ENCODE measurements at places on chromosomes 13 and 19. TPM values are rescaled to one million over a fixed set of nuclear protein-coding genes. Genes with fewer than 3 reads are reported as not detected.

GRCh38 chr13:36673838-36674326 is at the start of gene SERTM1:
Gene SERTM1 (plus strand): TSS chr13:36674020. CDS start chr13:36695079, 21,059 bp downstream.
- no peak for DNase-seq

The MYO16 gene
- 0.09 TPM for total RNA-seq

DNA sequence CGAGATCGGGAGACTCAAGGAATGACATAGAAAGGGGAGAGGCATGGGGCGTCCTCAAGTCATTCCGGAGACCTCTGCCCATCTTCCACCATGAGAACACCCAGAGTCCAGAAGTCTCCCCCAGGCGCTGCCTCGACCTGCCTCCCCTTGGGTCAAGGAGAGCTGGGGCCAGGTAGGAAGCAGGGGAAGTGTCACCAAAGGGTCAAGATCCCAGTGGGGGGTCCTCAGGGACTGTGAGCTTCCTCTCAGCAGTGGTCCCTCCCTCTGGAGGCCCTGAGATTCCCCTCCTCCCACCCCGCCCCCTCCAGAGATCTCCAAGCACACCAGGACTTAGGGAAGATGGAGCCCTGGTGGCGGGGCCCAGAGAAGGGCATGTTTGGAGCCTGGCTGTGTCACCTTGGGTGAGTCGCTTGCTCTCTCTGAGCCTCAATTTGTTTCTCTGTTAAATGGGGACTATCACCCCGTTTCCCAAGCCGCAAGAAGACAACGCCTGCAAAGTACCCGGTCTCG is 919 bp downstream of the DACT3 start:
- no peak for DNase-seq

The PEX11G gene
- total RNA-seq, result 4.1 TPM

The ZNF470 gene
- 8.2 TPM for total RNA-seq

The GRIK5 gene
- total RNA-seq, result 11.3 TPM

- no peak for DNase-seq
Observed at GRCh38 chr19:33284756-33285155, 17.6 kb downstream of the CEBPA start.

The ZNF285 gene
- total RNA-seq, result 2.5 TPM

The ATP1A3 gene
- total RNA-seq, result not detected

DNA sequence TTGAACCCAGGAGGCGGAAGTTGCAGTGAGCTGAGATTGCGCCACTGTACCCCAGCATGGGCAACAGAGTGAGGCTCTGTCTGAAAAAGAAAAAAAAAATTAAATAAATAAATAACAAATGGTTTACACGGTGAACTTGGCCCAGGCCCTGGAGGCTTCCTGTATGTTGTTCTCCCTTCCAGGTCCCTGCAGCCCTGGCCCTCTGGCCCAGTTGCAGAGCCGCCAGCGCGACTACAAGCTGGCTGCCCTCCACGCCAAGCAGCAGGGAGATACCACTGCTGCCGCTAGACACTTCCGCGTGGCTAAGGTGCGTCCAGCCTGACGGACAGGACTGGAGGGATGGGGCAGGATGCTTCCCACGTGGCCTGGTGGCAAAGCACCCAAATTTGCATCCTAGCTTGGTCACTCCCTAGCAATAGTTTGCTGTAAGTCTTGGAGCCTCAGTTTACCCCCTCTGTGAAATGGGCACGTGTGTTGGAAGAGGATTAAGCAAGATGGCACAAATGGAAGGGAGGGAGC is 11.9 kb downstream of the CC2D1A start:
- no peak for DNase-seq

DNA sequence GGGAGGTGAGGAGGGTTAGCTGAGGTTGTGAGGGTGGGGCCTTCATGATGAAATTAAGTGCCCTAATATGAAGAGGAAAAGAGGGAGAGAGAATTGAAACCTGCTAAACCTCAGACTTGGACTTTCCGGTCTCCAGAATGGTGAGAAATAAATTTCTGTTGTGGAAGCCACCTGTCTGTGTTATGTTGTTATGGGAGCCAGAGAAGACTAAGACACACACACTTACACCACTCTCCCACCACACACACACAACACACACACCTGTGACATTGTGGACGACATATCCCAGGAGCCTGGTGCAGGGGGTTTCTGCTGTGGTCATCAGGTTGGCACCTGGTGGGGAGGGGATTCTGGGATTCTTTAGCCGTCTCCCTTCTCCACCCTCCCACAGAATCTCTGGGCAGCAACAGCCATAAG is 14.0 kb downstream of the KLK4 start:
- DNase-seq, result no peak

DNA sequence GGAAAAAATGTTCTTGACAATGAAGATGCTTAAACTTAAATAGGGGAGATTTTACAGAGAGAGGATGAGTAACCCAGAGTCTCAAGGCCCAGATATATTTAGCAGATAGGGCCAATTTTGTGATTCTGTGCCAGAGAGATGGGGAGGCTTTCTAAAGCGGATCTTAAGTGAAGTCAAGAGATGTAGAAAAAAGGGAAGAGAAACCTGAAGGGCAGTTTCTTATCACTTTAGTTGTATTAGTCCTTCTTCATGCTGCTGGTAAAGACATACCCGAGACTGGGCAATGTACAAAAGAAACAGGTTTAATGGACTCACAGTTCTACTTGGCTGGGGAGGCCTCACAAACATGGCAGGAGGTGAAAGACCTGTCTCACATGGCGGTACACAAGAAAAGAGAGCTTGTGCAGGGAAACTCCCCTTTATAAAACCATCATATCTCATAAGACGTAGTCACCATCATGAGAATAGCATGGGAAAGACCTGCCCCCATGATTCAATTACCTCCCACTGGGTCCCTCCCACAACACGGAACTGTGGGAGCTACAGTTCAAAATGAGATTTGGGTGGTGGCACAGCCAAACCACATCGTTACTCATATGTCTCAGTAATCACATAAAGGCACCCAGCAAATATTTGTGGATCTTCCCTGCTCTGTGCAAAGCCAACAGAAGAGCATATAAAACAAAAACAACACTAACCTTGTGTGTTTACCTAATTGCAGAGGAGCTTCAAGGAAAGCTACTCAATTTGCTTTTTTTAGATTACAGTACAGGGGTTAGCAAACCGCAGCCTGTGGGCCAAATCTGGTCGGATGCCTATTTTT is 102.6 kb upstream of the MYCBP2 start:
- no peak for DNase-seq

The PCP2 gene
- total RNA-seq, result not detected

DNA sequence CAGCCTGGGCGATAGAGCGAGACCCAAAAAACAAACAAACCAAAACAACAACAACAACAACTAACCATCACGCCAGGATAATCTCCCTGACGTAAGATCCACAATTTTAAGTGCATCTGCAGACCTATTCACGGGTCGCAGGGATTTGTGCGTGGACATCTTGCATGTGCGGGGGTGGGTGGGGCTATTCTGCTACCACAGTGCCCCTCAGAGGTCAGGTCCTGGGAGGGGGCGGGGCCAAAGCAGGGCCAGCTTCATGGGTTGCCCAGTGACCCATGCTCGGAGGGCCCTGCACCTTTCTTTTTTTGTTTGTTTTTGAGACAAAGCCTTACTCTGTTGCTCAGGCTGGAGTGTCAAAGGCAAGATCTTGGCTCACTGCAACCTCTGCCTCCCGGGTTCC is 2.6 kb upstream of the CDC42EP5 start:
- DNase-seq, result peak; percentile 66

The ZNF560 gene
- not detected for total RNA-seq

The TUBA3C gene
- total RNA-seq, result not detected

DNA sequence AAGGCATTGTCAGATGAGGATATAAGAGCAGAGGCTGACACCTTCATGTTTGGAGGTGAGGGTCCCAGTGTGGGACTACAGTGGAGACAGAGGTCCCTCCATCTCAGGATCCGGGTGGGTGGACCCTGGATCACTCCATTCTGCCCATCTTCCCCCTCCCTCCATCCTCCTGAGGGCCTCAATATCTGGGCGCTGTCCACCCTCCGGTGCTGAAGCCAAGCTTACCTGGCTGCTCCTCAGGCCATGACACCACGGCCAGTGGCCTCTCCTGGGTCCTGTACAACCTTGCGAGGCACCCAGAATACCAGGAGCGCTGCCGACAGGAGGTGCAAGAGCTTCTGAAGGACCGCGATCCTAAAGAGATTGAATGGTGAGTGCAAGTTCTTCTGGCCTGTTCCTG is 11.9 kb downstream of the CYP4F12 start:
- no peak for DNase-seq

The LGI4 gene
- 9.1 TPM for total RNA-seq

The TMEM38A gene
- total RNA-seq, result 3.5 TPM

- no peak for DNase-seq
Observed at GRCh38 chr19:38134540-38135149, 89.4 kb downstream of the DPF1 start.

The PSG4 gene
- not detected for total RNA-seq

The FSD1 gene
- not detected for total RNA-seq

- no peak for DNase-seq
Observed at GRCh38 chr13:87311165-87311564, 360.0 kb upstream of the SLITRK5 start.

GRCh38 chr13:101455863-101456262 is 3.4 kb downstream of the ITGBL1 start:
- DNase-seq, result no peak

DNA sequence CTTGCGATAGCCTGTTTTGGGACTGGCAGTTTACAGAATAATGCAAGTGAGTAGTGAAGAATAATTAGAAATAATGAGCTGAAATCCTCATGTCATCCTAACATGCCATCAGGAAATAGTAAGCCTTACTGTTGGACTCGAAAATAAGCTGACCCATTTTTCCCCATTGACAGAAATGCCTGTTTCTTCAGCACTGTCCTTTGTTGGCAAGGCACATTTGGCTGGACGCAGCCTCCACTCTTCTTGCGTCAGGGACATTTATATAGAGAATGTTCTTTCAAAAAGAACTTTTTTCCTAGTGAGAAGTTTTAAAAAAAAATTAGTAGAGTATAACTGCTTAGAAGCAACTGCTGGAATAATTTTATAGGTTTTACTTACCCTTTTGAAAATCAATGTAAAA is 47.1 kb downstream of the ARHGAP35 start:
- DNase-seq, result no peak

GRCh38 chr13:38735665-38736440 is 49.0 kb downstream of the FREM2 start:
- no peak for DNase-seq

DNA sequence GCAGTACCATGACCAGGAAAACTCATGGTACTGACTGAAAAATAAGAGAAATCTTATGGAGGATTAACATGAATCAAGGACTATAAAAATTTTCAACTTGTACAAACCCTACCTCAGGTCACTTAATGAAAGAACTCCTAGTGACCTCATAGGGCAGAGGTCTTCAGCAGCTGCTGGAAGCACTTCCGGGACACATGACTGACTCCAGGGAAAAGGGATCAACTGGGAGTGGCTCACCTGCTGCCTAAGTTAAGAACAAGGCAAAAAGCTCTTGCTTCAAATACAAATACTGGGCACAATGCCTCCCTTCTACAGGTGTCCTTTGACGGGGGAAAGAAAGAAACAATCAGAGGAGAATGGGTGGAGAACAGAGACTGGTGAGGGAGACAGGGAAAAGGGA is 18.6 kb downstream of the DOCK9 start:
- DNase-seq, result no peak

DNA sequence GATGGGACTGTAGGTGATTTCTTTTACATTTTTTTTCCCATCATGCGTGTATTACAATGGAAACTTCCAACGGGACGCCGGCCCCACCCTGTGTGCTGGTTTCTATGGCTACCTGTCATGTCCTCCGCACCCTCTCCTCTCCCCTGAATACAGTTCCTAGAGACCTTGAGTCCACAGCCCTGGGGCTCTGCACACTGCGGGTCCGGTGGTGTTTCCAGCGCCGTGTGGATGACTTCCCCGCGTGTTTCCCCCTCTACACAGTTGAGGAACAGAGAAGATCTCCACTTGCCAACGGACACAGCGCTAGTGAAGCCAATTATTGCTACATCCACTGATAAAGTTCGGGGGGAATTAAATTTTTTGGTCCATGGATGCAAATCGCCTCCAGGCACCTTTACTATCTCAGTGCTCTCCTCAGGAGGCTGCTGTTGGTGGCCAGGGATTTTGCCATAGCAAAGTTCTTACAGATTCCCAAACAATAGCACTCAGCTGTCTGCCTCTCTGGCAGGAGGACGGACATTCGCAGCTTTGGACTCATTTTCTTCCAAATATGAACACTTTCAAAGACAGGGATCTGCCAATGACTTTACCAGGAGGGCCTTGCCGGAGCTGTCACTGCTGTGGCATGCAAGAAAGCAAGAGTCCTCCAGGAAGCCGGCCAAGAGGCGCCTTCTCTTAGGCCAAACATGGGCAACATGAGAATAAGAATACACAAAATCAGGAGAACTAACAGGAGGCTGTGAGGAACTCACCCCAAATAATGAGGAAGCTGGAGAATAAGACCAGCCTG is 39.3 kb upstream of the GAS6 start:
- DNase-seq, result peak; percentile 84

The HSPB6 gene
- total RNA-seq, result 290 TPM

The SIGLEC9 gene
- 8.7 TPM for total RNA-seq

GRCh38 chr13:72963762-72964161 is 95.0 kb upstream of the KLF5 start:
- DNase-seq, result no peak

The ZNF256 gene
- total RNA-seq, result 6.6 TPM

The PRSS57 gene
- not detected for total RNA-seq

- DNase-seq, result peak; percentile 78
Observed at GRCh38 chr13:113747291-113747833, 11.7 kb upstream of the TMEM255B start.

GRCh38 chr19:54817670-54818536 is 1.6 kb downstream of the KIR3DL1 start:
- DNase-seq, result no peak

- DNase-seq, result no peak
Observed at GRCh38 chr19:41249707-41250423, 14.3 kb upstream of the HNRNPUL1 start.

- DNase-seq, result no peak
Observed at GRCh38 chr19:2341244-2341751, 12.8 kb downstream of the SPPL2B start.

Measured in posterior vena cava (tissue), 2 donors.